Effector CD8-positive, alpha-beta T cell (primary cell): ENCODE measurements at places on chromosomes 5 and 9.

- no peak for DNase-seq
Observed at GRCh38 chr5:151134228-151134627, 23.4 kb downstream of the ANXA6 start.

DNA sequence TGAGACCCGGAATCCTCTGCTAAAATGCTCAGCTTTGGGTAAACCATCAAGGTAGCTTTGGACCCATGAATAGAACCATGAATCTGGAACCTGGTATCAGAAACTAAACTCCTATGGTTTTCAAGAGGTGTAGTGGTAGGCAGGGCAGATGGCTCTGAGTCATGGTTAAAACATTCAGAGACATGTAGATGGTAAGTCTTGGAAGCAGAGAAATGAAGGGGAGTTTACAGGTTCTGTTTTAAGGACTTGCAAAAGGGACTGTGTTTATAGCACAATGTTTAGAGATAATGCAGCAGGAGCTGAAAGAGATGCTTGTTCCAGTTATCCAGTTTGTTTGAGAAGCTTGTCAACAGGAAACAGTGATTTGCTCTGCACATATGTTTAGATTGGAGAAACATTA lies 36.0 kb upstream of the FBN2 start:
- no peak for DNase-seq

GRCh38 chr9:92747459-92748232 lies 17.0 kb downstream of the BICD2 start:
- DNase-seq: no peak

DNA sequence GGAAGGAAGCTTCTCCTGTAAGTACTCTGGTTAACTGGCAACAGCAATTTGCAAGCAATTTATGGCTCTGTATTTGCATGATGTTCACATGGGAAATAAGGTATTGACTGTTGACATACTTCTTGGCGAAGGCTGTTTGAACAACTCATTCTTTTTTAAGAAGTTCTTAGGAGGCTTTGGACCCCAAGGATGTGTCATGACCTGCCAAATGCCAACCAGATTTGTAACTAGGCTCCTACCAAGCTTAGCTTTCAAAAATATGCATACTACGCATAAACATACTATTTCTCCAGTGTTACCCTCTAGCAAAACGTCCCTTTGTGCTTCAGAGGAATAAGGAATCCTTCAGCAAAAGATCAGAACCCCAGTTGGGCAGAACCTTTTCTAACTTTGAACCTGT lies 165.2 kb upstream of the MSX2 start:
- DNase-seq: no peak

GRCh38 chr5:17425385-17426070 lies 72.5 kb upstream of the TAF11L2 start:
- DNase-seq: no peak

- DNase-seq: no peak
Observed at GRCh38 chr9:132943651-132944293, 644 bp downstream of the TSC1 start.

DNA sequence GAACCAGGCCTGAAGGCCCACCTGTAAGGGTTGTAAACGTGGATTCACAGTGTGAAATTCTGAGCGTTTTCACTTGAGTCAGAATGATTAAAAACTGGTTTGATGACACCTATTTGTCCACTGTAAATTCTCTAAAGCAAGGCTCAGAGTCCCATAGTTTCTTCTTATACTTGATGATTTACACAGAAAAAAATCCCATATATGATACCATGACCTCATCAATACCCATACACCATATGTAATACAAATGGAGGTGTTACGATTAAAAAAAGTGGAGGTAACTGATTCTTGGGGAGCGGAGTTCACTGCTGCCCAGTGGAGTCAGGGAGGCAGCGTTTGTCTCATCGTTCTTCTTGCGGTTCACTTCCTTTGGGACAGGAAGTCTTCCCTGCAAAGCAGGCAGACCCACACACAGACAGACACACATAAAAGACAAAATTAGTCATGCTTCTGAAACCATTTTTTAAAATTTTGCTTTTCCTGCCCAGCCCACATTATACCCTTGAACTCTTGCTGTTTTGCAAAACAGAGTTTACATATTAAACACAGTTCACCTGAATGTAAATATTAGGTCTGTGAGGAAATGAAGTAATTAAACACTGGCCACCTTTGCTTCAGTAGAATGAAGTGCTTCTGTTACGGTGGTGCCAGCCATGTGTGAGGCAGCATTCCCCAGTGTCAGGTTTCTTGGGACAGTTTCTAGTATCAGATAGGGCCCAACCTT lies 26.2 kb downstream of the NREP start:
- no peak for DNase-seq

GRCh38 chr5:34998058-34998789 lies 49.5 kb downstream of the AGXT2 start:
- no peak for DNase-seq

DNA sequence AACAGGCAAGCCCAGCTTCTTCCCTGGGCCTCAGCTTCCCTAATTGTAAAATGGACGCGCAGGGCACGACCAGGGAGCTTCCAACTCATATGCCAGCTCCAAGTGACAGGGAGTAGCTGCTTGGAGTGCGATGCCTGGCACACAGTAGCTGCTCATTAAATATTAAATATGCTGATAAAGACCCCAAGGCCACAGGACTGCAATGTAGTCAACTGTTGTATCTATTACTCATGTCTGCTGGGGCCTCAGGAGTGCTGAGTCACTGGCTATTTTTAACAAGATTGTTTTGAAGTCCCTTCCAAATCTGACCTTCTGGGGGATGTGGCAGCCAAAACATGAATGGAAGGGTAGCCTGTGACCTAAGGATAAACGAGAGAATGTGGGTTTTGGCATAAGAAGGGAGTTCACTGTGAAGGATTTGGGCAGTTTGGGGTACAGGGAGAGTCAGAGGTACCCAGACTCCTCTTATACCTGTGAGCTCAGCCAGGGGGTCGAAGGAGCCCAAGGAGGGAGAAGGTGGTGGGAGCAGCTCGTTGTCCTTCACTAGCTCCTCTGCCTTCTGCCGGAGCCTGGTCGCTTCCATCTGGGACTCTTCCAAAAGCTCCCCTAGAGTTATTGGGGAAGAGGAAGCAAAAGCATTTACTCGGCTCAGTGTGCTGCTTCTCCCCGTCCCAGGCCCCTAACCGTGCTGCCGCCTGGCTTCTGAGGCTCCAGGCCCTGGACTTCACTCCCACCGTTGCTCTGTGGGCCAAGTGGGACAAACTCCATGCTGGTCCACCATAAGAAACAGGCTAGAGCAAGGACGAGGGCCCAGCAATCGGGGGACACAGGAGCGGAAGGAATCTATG lies 17.5 kb downstream of the TNIP1 start:
- no peak for DNase-seq

DNA sequence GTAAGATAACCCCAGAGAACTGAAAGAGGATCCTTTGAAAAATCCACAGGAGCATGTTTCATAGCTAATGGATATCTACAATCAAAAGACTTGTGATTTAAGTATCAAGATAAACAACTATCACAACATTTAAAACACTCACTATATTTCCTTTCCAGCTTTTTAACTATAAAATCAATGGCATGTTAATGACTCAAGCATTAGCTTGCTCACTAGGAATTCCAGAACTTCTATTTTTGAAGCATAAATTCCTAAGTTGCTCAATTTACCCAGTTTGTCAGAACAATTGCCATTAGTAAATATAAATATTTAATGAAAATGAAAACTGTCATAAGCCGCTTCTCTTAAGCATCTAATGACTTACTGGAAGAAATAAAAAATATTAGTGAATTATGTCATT lies 355.3 kb downstream of the PRELID2 start:
- no peak for DNase-seq

- no peak for DNase-seq
Observed at GRCh38 chr9:36988848-36989247, 45.2 kb downstream of the PAX5 start.

DNA sequence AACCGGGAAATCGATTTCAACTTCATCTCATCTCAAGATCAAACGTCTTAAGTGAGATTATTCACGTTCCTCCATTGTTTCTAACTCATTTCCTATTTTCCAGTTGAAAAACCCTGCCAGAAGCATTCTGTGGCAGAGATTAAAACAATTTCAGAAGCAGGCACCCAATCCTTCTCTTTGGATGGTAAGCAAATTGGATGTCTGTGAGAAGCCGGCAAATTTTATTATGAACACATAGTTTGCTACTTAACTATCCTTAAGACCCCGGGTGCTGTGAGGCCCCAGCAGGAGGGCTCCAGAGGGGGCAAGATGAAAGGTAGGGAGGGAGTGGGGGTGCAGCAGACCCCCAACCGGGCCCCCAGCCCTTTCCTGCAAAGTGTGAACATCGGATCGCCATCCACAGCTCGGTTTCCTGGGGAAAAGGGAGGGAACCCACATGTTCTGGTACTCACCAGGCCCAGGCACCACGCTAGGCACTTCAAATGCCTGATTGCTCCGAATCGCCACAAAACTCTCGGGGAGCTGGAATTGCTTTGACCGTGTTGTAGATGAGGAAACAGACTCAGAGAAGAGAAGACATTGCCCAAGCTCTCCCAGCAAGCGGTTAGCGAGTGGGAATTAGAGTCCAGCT lies 167.1 kb upstream of the MVB12B start:
- DNase-seq: no peak

DNA sequence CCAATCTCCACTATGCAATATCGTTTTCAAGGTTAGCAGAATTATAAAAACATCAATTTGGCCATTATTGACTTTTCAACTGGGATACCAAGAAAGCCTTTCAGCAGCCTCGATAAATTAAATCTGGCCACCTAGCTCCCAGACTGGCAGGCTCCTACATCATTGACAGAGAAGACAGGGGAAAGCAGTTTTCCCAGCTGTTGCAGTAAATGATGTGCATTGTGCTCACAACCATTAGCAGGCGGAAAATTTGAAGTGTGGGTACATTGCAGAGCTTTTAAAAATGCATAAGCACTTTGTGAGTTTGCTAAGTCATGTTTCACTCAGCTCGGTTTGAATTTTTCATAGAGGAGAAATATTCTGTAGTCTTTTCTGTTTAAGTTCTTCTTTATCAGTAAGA lies 297.9 kb downstream of the KCTD16 start:
- DNase-seq: no peak

- no peak for DNase-seq
Observed at GRCh38 chr5:112737070-112737462, 619 bp upstream of the APC start.

DNA sequence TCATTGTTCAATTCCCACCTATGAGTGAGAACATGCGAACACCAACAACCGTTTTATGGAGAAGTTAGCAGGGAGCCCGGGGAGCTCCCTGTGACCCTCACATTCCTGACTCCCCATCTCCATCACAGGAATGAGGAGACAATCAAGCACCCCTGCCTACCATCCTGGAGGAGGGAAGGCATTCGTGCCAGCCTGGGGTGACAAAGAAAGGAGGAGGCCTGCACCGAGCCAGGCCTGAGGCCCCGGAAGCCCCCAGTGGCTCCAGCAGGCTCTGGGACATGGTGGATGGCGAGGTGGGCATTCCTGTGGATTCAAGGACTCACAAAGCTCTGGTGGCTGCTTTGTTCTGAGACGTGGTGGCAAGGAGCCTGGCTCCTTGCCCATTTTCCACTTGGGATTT lies 36.5 kb upstream of the UGT3A1 start:
- no peak for DNase-seq

- DNase-seq: no peak
Observed at GRCh38 chr5:61673007-61673735, 341.1 kb downstream of the ZSWIM6 start.

GRCh38 chr5:10565785-10566542 lies 2.1 kb downstream of the ANKRD33B start:
- DNase-seq: no peak

GRCh38 chr5:93433422-93433821 lies 147.6 kb downstream of the NR2F1-AS1 start:
- DNase-seq: no peak

DNA sequence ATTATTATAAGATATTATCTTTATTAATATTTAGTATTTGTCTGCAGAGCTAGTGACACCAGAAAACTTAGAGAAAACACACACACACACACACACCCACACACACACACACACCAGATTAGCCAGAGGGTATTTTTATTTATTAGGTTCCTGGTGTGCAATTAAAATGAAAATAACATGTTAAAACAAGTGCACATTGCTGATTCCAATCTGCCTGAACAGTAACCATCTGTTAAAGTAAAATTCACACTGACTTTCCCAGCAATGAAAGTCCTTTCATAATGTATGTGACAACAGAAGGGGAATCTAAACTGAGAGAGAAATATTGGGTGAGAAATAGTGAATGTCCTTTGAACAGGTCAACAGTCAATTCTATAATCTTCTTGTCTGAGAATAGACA lies 2323.5 kb upstream of the ACO1 start:
- DNase-seq: no peak

GRCh38 chr5:73747696-73748380 lies 121.8 kb downstream of the ARHGEF28 start:
- DNase-seq: no peak

- DNase-seq: no peak
Observed at GRCh38 chr5:1685066-1685465, 114.6 kb downstream of the MRPL36 start.

- DNase-seq: no peak
Observed at GRCh38 chr5:58046371-58046770, 413.5 kb downstream of the PLK2 start.

- no peak for DNase-seq
Observed at GRCh38 chr9:7094052-7094451, 336.3 kb downstream of the KDM4C start.

DNA sequence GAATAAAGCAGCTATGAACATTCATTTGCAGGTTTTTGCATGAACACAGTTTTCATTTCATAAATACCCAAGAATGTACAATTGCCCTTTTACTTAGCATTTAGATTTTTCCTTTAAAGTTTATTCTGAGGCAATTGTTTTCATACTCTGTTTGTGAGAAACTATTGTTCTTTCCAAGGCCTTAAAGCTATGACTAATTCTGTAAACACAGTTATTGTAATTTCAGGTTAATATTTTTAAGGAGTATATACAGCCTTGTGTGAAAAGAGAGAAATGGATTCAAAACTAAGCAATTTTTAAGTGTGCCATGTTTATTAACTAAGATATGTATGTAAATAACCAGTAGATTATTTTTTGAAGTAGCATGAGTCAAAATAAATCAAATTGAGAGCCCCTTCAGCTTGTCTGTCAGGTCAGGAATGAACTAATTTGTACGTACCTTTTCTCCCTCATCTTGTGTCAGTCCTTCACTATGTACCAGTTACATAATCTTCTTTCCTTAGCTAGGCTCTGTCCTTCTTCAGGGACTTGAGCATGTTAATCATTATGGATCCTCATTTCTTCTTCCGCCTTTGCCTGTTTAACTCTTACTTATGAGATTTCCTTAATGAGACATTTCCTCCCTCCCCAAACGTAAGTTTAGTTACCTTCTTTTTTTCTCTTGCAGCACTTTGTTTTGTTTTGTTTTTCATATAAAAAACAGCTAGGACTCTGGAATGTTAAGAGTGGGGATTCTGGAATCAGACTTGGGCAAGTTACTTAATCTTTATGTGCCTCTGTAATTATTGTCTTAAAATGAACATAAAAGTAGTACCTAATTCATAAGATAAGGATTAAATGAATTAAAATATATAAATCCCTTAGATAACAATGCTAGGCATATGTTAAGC lies 63.6 kb downstream of the NIPBL start:
- DNase-seq: no peak

DNA sequence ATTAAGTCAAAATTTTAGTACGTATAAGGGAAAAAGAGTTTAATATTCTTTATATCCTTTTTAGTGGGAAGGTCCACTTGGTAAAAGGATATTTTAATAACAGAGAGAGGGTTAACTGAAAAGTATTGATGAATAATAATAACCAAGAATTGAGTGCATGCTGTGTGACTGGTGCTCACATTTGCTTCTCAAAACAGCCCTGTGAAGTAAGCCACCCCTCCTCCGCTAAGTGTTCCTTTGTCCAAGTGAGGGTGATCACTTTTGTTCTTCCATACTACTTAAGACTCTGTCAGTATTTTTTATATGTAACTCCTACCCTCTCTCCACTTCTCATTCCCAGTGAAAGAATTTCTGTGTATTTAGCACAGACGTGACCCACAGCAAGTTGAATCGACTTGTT lies 51.5 kb downstream of the SLC44A1 start:
- no peak for DNase-seq
